Mesothelial cell of epicardium (in vitro differentiated cells): ENCODE measurements at places on chromosomes 1 and 21. TPM values are rescaled to one million over a fixed set of nuclear protein-coding genes. Genes with fewer than 3 reads are reported as not detected.

GRCh38 chr1:167898578-167899222 lies 15.2 kb downstream of the ADCY10 start:
- no peak for DNase-seq

DNA sequence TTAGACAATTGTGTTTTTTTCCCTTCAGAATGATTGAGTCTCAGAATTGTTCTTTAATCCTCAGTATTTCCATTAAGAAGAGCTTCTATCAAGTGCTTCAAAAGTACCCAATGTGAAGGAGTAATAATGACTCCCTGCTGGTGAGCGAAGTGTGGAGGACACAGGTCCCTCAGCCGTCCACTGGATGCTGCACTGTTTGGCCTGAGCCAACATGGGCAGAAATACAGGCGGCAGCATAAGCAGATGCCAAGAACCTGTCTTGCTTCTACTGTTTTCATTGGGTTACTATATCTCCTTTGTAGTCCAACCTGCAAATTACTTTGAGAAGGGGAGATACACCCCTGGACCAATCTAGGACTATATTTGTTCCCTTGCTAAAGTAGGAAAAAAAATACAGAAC lies 55.3 kb upstream of the DPH5 start:
- no peak for DNase-seq

- no peak for DNase-seq
Observed at GRCh38 chr1:177922209-177922608, 47.6 kb downstream of the SEC16B start.

Gene S100A16
- 22.1 to 24.8 TPM (median 22.4 TPM) in 3 replicates for total RNA-seq

Gene NBPF6
- not detected in 3 replicates for total RNA-seq

Gene CC2D1B
- 33.2 to 33.4 TPM (median 33.2 TPM) in 3 replicates for total RNA-seq

Gene C1orf94
- not detected in 3 replicates for total RNA-seq
